Endothelial cell of umbilical vein (primary cell): ENCODE measurements at places on chromosomes 6 and 20. TPM values are rescaled to one million over a fixed set of nuclear protein-coding genes. Genes with fewer than 3 reads are reported as not detected.

The TMEM74B gene
- total RNA-seq: 0.67 and 1.1 TPM in 2 replicates

DNA sequence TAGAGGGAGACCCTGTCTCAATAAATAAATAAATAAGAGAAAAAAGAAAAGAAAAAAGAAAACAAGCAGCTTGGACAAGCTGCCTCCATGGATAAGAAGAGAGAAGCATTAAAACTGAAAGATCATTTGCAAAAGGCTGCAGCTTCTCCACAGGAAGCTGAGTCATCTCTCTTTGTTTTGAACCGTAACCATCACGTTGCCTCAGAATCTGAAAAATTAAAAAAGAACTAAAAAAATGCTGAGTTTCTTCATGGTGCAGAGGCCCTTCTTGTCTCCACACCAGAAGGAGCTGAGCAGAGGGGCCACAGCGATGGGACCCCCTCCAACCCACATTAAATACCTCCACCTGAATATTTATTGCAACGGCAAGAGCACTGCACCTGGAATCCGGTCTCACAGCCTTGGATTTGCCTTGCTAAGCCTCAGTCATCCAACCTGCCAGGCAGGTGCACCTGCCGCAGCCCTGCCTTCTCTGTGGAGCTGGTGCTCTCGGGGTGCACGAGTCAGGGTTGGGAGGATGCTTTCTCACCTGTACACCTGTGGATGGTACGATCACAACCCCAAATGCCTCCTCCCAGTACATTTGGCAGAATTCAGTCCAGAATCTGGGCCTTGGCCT, 28.1 kb downstream of the TOX2 start:
- H3K36me3 ChIP-seq: no peaks in the 10 kb centered on the region
- peak overlapping the region; percentile 75 for H3K27ac ChIP-seq
- H3K27me3 ChIP-seq: no peaks in the 10 kb centered on the region
- H3K4me1 ChIP-seq: peaks cover 46% of the 10 kb centered on the region
- DNase-seq: peak; percentile 78
- no peak overlapping the region for H3K4me3 ChIP-seq

GRCh38 chr6:119274197-119274595, 75.4 kb downstream of the MAN1A1 start:
- H3K27ac ChIP-seq: no peak overlapping the region
- DNase-seq: no peak
- no peak overlapping the region for H3K4me3 ChIP-seq
- H3K27me3 ChIP-seq: no peaks in the 10 kb centered on the region

The COL9A1 gene
- total RNA-seq: not detected in 2 replicates
